Fibroblast of skin of back (primary cell): ENCODE measurements at places on chromosomes 11 and 22.

DNA sequence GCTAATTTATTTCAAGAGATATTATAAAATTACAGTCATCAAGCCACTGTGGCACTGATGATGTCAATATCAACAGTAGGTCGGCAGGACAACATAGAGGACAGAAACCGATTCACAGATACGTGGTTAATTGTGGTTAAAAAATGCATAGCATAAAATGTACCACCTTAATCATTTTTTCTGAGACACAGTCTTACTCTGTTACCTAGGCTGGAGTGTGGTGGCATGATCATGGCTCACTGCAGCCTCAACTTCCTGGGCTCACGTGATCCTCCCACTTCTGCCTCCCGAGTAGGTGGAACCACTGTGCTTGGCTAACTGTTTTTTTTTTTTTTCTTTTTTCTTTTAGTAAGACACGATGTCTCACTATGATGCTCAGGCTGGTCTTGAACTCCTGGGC lies 21.0 kb upstream of the TOLLIP start:
- no peak for DNase-seq

- DNase-seq = peak; percentile 99
Observed at GRCh38 chr11:95877291-95877690, 46.6 kb downstream of the MTMR2 start.

DNA sequence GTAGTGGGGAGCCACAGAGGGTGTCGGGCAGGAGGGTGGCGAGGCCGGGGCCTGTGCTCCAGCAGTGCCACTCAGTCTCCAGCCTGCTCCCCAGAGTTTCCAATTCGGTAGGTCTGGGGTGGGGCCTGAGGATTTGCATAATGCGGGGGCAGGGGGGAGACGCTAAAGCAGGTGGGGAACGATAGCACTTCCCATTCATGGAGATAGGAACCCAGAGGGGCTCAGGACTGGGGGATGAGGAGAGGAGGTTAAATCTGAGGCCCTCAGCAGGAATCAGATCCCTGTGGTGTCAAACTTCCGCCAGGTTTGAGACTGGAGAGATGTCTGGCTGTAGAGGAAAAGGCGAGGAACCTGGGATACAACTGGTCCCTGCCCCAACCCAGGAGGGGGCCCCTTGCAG lies 29.8 kb downstream of the WNT11 start:
- no peak for DNase-seq

- no peak for DNase-seq
Observed at GRCh38 chr11:134660416-134660815, 248.4 kb upstream of the B3GAT1 start.

DNA sequence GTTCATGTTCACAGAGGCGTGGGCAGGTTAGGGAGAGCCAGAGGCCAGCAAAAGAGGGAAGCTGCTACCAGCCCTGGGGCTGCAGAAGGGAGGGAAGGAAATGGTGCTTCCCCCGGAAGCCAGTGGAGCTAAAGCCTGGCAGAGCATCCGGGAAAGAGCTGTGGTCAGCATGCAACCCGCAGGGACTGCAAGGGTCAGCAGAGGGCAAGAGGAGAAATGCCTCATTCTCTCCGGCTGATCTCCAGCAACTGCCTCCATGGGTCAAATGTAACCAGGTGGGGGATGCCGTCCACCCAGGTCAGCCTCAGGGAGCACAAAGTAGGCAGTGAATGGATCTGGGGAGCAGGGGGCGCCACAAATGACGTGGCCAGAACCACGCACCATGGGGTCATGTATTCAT lies 36.9 kb upstream of the PRR5 start:
- DNase-seq = no peak

DNA sequence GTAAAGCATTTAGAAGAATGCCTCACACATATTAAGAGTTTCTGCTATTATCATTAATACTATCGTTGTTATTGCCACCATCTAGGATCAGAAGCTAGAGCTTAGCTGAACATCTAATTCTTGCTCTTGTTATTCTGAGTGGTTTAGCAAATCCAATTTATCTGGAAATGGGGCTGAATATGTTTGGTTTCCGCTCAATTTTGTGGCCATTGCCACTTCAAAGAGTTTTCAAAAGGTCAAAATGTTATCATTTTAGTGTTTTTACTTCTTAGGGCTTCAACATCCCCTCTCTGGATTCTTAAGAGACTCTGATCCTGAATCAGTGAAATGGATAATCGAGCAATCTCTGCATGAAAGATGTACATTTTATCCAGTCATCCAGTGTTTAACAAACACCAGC lies 10.2 kb upstream of the PIK3IP1 start:
- no peak for DNase-seq

- peak; percentile 34 for DNase-seq
Observed at GRCh38 chr11:128615076-128615475, 27.7 kb upstream of the ETS1 start.

- no peak for DNase-seq
Observed at GRCh38 chr22:29125844-29126243, 53.0 kb downstream of the KREMEN1 start.

DNA sequence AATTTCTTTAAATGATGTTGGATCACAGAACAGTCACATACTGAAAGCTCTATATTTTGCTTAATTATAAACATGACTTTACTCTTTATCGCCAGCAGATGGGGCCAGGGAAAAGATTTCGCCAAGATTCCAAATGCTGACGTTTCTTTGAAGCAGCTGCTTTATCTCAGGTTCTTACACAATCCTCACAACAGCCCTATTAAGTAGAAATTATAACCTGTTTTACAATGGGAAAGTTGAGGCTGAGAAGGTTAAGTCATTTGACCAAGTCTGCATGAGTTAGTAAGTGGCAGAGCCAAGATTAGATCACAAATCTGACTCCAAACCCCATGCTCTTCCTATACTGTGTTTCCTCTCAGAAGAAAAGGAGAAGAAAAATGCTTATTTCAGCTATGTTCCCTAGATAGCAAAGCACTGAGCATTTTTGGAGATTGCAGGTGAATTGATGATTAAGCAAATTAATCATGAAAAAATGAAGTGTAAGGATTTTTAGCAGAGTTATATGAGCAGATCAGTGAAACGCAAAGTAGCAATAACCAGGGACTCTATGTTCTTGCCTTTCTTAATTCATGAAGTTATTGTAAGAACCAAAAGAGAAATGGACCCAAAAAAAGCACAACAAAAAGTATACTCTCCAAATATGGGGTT lies 79.0 kb downstream of the AASDHPPT start:
- peak; percentile 53 for DNase-seq

DNA sequence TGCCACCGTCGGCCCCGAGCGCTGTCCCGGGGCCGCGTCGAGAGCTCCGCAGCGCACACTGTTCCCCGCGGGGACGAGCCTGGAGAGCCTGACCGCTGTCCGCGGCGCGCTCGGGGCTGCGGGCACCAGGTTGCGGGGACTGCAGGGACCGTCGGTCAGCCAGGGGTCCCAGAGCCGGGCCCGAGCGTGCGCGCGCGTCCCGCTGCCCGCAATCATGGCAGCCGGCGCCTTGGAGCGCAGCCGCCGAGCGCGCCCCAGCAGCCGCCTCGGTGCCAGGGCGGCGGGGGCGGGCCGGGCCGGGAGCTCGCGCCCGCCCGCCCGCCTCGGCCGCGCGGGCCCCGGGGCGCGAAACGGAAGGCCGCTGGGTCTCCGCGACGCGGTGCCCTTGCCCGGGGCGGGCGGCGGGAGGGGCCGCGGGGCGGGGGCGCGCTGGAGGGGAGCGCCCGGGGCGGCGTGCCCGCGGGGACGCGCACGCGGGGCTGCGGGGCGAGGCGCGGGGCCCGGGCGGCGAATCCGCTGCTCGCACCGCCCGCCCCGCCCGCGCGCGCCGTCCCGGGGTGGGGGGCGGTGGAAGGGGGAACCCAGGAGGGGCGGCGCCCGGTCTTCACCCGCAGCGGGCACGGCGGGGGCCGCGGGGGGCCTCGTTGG lies 79.4 kb upstream of the PPARA start:
- peak; percentile 83 for DNase-seq

DNA sequence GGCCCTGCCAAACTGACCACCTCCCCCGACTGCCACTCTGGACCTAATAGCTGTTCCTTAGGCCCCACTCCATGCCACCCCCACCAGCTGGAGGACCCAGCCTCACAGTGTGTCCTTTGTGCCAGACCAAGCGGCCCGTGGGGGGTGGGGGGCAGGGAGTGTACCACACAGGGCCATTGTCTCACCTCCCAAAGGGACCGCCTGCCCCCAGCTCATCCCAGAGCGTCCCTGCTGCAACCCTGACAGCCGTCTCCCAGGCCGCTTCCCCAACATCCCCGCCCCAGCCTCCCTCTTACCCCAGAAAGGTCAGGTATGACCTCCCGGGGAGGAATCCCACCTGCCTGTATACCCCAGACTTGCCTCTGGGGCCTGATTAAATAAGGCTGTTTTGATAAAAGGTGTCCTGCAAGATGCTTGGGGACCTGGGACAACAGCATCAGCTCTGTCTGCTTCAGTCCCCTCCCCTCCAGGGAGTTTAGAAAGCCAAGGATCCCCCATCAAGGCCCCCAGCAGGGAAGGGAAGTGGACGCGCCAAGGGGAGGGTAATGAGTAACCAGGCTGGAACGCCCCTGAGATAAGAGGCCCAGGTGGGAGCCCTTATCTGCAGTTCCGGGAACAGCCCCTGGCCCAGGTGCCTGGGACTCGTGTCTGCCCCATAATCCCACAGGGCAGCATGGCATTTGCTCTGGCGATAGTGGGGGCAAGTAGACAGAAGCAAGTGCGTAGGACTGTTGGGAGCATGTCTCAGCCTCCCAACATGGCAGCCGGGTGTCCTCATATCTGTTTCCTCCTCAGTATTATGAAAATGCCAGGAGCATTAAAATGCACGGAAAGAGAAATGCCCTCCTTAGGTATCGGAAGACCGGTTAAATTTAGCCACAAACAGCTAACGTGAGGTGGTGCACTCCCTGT lies 9.0 kb downstream of the CDC42EP1 start:
- DNase-seq = no peak

DNA sequence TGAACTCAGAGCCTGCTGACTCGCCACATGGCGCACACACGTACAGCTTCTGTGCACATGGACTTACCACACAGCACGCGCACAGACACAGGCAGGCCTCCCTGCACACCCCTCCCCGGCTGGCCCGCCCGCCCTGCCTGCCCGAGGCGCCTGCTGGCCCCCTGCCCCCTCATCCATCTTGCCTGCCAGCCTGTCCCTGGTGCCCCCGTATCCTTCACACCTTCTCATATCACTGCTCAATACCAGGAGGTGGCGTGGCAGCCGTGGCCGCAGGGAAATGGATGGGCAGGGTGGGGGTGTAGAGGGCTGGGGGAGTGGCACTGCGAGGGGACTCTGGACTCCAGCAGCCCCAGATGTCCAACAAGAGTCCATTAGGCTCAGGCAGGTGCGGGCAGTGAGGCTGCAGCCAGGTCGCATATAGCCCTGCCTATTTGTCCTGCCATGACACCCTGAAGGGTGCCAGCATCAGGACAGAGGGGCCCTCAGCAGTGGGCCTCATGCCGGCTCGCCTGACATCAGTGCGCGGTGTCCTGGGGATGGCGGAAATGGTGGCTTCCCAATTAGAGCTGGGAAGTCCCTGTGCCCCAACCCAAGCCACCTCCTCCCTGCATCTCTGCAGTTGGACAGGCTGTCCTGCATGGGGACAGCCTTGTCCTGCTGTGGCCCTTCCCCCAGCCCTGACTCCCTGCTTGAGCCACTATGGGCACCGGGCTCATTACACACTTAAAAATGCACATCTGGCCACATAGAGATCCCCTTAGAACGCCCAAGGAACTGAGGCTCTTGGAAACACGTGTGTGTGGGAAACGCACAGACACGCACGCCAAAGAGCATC lies 2.0 kb upstream of the TBX10 start:
- DNase-seq = no peak

GRCh38 chr11:1291295-1292017 lies 18.0 kb downstream of the TOLLIP start:
- no peak for DNase-seq

- DNase-seq = no peak
Observed at GRCh38 chr11:76047766-76048165, 158.5 kb downstream of the WNT11 start.

GRCh38 chr11:69614085-69614484 lies 26.9 kb upstream of the CCND1 start:
- DNase-seq = no peak

DNA sequence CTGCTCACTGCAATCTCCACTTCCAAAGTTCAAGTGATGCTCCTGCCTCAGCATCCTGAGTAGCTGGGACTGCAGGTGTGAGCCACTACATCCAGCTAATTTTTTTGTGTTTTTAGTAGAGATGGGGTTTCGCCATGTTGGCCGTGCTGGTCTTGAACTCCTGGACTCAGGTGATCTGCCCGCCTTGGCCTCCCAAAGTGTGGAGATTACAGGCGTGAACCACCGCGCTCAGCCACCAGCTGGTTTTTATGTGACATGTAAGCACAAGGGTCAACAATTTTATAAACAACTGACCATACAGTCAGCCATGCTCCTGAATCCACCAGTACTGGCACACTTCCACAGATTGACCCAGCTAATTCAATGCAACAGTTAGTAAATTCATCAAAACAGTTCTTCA lies 526.3 kb upstream of the LRRC4C start:
- DNase-seq = no peak

DNA sequence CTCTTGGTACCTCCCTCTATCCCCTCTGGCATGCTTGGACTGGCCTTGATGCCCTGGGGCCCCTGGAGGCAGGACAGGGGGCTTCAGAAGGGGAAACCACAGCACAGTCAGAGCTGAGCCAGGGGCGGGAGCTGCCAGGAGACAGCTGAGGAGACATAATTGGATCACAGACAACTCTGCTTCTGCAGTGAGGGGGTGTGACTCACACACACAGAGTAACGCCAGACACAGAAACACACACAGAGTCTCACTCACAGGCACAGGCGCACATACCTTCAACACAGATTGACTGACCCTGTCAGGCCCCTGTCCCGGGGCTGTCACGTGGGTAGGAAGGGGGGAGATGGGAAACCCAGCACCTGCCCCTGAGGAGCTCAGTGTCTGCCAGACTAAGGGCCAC lies 20.6 kb downstream of the STARD10 start:
- DNase-seq = peak; percentile 89

GRCh38 chr22:50414476-50415248 lies 60.2 kb downstream of the SBF1 start:
- DNase-seq = no peak

DNA sequence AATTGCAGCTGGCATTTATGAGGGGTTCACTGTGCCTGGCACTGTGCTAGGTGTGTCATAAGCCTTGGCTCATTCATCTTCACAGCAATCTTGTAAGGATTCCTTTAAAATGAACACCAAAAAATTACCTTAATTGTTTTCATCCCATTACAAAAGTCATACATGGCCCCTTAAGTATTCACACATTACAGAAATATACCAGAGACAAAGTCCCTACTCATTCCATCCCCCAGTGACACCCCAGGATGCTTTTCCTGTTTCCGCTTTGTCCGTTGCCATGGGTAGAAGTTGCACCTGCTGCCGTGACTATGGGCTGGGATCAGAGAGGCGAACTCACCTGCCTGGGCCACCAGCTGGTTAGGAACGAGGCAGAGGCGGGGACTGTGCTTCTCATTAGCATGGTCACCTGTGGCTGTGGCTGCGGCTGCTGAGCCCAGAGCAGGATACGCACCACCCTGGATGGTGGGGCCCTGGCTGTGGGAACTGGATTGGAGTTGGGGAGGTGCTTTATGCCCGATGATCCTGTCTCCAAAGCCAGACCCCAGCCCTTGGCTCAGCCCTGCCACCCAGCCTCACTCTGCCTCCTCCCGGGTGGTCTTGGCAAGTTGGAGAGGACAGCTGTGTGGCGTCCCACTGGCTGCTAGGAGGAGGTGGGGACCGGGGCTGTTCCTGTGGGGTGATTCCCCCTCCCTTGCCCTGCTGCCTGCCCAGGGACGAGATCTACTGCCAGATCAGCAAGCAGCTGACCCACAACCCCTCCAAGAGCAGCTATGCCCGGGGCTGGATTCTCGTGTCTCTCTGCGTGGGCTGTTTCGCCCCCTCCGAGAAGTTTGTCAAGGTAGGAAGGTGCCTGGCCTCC lies 60.8 kb downstream of the MYO7A start:
- DNase-seq = no peak

GRCh38 chr11:120704256-120704750 lies 192.8 kb downstream of the GRIK4 start:
- DNase-seq = no peak
